GM04503 (cell line): ENCODE measurements at places on chromosomes 7 and 10.

GRCh38 chr10:48606530-48607355 is 1.9 kb upstream of the ARHGAP22 start:
- peak; percentile 94 for DNase-seq

- no peak for DNase-seq
Measured at GRCh38 chr7:7596176-7596575, 29.5 kb downstream of the MIOS start.

DNA sequence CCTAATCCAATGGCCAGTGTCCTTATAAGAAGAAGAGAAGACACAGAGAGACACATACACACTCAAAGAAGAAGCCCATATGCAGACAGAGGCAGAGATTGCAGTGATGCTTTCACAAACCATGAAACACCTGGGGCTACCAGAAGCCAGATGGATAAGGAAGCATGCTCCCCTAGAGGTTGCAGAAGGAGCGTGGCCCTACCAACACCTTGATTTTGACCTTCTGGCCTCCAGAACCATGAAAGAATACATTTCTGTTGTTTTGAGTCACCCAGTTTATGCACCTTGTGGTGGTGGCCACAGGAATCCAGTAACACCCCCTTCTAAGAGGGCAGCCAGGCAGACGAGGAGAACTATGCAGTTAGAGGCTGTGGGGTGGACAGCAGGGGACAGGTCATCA is 43.5 kb downstream of the AOC1 start:
- no peak for DNase-seq

DNA sequence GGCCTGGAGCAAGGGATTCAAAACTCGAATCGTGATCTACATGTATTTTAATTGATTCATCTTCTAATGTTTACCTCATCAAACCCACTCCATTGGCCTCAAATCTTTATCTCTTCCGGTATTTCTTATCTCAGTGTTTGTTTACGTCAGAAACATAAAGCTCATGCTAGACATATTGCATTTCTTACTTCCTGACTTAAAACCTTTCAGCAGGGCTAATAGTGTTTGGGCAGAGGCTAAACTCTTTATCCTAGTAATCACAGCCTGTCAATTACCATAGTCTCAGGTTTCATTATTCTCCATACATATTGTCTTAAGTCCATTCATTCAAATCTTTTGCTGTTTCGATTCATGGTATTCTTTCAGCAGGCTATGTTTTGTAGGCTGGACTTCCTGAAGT is 81.3 kb upstream of the AGR3 start:
- no peak for DNase-seq

DNA sequence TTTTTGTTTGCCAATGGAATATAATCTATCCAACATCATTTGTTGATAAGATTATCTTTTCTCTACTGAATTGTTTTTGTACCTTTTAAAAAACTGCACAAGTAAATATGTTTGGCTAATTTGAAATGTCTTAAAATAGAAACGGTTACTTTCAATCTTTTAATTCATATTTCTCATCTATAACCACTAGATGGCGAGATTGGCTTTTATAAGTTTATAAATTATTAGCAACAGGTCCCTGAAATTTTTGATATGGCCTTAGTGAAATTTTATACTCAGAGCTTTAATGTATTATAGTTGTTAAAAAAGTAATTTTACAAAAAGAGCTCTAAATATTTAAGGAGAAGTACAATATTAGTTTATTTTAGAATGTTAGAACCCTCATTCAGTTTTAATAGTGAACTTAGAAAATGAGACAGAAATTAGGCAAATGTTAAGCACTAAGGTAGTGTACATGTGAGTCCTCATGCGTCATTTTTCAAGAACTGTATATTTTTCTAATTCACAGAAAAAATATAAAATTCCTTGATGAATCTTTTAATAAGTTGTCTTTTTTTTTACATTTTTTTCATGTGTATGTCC is 592.5 kb downstream of the ARL4A start:
- DNase-seq = no peak

DNA sequence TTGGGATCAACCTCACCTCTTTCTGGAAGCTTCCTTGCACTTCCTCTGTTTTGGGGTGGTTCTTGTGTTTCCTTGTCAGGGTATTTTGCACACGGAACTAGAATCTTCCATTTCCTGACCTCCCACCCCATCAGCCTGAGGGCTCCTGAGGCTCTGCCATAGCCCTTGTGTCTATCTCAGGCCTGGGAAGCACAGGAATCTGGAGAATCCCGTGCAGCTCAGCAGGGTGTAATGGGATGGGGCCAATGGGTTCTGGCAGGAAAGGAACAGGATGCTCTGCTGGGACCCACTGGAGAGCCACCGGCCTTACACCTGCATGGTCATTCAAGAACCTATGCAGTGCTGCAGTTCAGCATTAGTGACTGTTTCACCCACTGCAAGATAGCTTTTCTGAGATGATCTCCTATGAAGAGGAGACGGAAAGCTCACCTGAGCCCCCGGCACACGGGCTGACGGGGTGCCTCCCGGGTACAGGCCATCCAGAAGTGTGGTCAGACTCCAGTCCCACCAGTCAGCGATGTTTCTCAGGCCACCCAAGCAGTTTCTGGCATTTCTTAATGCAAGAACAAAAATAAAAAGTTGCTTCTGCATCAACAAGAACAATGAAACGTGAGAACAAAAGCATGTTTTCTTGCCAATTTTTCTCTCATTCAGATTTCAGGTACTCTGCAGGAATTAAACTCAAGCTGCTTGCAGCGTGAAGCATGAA is 133.2 kb downstream of the PKD1L1 start:
- DNase-seq = no peak

DNA sequence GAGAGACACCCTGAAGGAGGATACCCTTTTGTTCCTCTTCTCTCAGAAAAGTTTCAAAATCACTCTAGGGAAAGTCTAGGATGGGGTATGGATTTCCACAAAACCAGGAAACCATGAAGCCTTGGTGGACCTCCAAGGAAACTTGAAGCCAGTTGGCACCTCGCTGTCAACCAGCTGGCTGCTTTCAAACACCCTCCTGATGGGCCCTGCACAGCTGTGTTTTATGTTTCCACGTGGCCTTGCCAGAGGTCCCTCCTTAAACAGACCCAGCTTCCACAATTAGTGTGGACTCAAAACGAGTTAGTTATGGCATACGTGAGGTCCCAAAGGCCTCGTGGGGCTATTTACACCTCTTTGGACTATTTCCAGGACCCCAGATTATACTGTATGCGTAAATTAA is 5.9 kb downstream of the PPP1R3A start:
- DNase-seq = no peak

DNA sequence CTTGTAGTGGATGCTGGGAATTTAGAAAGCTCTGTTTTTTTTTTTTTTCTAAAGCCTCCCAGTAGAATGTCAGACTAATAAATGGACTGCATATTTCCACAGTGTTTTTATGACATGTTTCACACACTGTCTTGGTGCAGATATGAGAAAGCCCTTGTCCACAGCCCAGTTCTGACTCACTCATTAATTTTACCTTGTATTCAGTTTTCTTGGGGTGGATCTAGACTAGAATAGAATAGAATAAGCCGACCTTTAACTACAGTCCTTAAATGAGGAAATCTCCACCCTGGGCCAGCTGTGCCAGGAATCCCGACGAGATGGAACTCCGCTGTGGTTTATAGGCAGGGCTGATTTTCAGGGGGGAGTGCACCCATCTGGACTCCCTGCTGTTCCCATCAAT is 274.7 kb downstream of the NRG3 start:
- DNase-seq = no peak

- DNase-seq = peak; percentile 31
Measured at GRCh38 chr7:99267841-99268576, 4.6 kb upstream of the MYH16 start.

- no peak for DNase-seq
Measured at GRCh38 chr7:140448781-140449480, 30.4 kb downstream of the MKRN1 start.

GRCh38 chr7:4159761-4160554 is 522.1 kb upstream of the FOXK1 start:
- no peak for DNase-seq
